Ecto neural progenitor cell (in vitro differentiated cells): ENCODE measurements at places on chromosomes 5 and 9.

DNA sequence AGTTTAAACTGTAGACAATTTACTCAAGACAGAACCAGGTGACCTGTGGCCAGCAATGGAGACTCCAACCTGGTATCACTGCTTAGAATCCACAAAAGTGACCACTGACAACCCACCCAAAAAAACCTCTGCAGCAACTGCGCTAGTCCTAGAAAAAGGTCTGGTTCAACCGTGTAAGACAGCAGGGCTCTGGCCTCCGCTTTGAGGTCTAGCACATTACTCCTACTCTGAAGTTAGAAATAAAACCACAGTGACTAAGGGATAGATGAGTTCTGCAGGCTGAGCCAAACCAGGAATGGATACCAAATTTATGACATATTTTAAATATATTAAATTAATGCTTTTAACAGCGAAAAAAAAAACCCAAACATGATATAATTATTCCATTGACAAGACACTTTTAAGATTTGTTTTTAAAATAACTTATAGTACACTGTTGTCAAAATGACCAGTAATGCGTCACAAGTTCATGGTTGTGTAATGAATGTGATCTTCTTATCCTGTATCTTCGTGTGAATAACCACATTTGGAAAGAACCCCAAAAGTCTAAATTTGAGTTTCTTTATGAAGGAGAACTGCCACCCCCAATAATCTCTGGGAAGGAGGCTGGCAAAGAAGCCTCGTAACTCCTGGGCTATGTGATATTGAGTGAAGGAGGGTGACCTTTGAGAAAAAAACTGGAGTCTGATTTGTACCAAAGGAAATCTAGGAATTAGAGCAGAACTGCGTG lies 101.9 kb upstream of the SLC44A1 start:
- no peak for DNase-seq

GRCh38 chr9:78677326-78677725 lies 380.4 kb downstream of the PSAT1 start:
- no peak for DNase-seq

DNA sequence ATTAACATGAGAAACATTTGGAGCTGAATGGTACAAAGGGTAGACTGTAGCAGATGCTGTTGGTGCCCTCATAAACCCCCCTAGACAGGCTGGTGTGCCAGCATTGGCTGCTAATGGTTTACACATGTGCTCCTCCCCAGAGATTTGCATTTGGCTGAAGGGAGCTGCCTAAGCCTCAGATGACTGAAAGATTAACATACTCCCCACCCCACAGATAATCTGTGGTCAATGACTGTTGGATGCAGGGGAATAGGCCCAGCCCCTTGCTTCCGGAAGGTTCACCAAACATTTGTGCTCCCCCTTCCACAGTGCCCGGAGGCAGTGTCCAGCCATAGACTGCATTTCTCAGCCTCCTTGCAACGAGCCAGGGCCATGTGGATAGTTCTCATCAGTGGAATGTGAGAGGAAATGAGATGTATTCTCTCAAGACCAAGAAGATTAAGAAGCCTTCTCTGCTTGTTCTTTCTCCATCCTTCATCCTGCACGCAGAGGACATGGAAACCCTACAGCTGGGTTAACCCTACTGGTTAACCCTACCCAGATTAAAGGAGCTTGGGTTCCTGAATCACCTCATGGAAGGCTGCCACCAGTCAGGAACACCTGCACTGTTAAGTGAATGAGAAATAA lies 79.6 kb downstream of the PHAX start:
- DNase-seq = peak; percentile 67

DNA sequence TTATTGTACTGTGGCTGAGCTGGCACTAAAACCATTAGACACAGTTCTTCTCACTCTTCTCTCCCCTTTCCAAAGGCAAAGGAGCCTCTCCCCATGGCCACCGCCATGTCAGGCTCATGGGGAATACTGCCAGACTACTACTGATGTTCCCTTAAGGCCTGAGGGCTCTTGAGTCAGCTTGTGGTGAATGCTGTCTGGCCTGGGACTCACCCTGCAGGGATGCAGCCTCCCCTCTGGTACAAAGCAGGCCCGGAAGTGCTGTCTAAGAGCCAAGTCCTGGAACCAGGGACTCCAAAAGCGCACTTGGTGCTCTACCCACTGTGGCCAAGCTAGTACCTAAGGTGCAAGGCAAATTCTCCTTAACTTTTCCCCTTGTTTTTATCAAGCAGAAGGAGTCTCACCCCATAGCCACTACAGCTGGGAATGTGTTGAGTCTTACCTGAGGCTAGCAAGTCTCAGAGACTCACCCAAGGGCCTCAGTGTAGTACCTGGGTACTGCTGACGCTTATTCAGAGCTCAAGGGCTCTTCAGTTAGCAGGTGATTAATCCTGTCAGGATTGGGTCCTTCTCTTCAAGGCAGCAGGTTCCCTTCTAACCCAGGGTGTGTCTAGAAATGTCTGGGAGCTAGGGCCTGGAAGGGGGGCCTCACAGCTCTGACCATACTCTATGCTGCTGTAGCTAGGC lies 33.2 kb upstream of the C5orf46 start:
- no peak for DNase-seq

- peak; percentile 58 for DNase-seq
Observed at GRCh38 chr5:171336521-171337209, 27.6 kb downstream of the TLX3 start.

DNA sequence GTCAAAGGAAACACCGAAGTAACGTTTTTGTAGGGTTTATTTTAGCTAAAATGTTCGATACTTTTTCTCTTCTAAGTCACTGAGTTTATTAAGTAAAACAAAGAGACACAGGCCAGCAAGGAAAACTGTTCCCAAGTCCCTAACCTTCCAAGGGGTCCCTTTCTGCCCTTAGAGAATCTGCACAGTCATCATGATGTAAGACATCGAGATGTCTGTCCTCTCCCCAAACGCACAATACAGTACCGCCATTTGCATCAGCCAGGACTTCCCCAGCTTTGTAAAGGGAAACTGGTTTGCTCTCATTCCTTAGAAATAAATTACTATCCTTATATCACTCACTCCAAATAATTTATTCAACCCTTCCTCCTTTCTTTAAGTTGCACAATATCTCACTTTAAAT lies 89.3 kb downstream of the MARCHF11 start:
- no peak for DNase-seq

DNA sequence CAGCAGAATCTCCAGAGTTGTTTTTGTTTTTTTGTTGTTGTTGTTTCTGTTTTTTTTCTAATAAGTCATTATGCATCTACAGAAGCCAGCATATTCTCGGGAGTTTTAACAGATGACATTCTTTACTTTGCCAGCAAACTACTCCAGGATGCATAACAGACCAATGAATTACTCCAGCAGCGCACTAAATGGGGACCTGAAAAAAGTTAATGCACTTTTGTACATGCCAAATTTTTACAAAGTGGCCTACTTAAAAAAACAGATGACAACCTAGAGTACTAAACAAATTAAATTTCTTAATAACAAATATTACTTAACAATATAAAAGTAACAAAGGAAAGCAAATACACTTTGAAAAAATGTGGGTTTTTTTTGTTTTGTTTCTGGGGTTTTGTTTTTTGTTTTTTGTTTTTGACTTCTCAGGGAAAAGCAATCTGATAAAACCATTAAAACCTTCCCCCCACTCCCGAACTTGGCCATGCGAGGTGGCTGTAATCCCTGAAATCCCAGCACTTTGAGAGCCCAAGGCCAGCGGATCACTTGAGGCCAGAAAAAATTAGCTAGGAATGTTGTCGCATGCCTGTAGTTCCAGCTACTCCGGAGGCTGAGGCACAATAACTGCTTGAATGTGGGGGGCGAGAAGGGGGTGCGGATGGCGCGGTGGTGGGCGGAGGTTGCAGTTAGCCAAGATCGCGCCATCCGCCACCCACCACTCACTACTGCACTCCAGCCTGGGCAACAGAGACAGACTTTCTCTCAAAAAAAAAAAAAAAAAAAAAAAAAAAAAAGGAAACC lies 352.4 kb downstream of the CETN3 start:
- DNase-seq = peak; percentile 48

DNA sequence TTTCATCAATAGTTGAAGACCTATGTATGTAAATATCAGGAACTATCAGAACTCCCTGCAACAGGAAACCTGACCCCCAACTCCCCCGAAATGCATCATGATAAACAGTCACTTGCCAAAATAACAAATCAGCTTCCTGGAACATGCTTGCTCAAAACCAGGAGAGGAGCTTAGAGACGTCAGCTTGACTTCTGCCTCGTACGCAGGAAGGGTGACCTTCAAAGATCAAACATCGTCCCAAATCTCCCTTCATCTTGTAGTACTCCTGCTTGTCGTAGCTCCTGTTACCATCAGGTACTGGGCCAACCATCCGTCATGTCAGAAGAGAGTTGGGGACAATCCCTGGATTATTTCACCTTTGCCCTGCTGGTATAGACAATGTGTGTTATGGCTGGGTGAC lies 396.1 kb downstream of the GADD45G start:
- no peak for DNase-seq

GRCh38 chr5:57298295-57298984 lies 124.6 kb downstream of the GPBP1 start:
- DNase-seq = peak; percentile 80

DNA sequence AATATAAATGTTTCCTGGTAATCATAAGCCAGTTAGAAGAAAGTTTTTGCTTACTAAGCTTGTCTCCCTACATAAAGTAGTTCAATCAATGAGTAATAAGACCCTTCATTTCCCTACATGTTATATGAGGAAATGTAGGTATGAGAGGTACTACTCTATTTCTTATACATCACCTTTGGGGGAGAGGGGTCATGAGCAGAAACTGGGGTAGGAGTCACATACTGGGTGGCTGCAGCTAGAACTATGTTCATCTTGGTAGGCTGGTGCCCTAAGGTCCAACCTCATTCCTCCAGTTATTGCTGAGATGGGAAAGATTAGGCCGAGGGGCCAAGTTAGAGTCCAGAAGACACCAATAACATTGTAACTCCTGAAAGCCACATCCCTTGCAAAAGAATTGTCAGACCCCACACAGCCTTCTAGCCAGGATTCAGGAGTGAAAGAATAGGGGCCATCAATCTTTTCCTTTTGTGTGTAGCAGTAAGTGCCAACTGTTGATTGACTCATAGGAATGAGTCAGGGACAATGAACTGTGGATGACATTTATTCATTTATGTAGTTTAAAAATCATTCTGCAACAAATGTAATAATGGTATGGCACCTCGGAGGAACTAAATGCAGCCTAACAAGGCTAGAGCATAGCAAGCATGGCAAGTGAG lies 21.6 kb upstream of the SREK1 start:
- DNase-seq = no peak

- no peak for DNase-seq
Observed at GRCh38 chr5:173997331-173997730, 8.4 kb downstream of the C5orf47 start.

DNA sequence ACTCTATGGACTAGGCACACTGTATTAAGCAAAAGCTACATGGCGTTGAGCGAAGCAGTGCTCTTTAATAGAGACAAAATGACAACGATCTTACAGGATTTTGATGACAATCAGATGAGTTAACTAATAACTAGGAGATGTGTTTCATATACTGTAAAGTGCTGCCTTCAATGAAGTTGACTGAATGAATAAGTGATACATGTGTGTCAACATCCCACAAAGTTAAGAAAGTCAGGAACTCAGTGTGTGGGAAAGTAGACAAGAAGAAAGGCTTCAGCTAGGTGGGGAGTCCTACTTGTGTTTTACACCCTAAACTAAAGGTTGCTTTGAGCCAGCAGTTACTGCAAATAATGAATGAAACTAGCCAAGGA lies 79.6 kb downstream of the PAPPA start:
- DNase-seq = no peak

- no peak for DNase-seq
Observed at GRCh38 chr5:14545308-14545707, 36.3 kb upstream of the OTULINL start.

- DNase-seq = no peak
Observed at GRCh38 chr9:98580956-98581355, 127.8 kb downstream of the GABBR2 start.

DNA sequence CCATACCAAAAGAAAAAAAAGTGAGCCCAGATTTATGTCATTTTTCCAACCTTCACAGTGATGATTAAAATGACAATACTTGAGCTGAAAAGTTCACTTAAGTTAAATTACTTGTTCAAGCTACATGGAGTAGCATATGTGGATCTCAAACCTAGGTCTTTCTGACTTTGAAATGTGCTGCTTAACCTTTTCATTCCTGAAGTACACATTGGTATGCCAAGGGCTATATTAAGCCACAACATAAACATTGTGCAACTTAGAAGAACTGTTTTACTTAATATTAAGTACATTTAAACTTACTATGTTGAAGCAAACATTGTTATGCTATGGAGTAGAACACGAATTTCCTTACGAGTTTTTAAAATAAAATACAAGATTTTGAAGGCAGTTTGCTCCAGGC lies 105.0 kb downstream of the GIN1 start:
- DNase-seq = no peak

DNA sequence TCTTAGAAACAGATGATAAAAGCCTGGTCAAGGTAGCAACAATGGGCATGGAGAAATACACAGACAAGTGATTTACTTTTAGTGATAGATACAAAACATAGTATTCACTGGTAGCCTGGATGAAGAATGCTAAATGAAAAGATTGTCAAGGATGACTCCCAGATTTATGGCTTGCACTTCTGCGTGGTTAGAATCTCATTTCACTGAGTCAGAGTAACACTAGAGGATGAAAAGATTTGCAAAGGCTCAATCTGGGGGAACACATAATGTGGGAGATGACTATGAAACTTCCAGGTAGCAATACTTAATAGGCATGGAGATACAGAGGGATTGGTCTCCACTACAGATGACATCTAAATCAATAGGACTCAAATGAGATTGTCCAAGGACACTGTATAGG lies 38.4 kb downstream of the AGTPBP1 start:
- no peak for DNase-seq

- DNase-seq = no peak
Observed at GRCh38 chr5:110623874-110624273, 102.6 kb downstream of the TMEM232 start.
